ENCODE measurements at places on chromosomes 2 and 18. TPM values are rescaled to one million over a fixed set of nuclear protein-coding genes. Genes with fewer than 3 reads are reported as not detected.

- H3K27ac ChIP-seq = no peak overlapping the region
- no peaks in the 10 kb centered on the region for H3K4me1 ChIP-seq
- DNase-seq = peak; percentile 38
- peaks cover 8% of the 10 kb centered on the region for H3K27me3 ChIP-seq
- H3K36me3 ChIP-seq = no peaks in the 10 kb centered on the region
Observed at GRCh38 chr2:88874063-88874657, 182.7 kb downstream of the RPIA start.

The SH2D6 gene
- total RNA-seq = 1.4 TPM

DNA sequence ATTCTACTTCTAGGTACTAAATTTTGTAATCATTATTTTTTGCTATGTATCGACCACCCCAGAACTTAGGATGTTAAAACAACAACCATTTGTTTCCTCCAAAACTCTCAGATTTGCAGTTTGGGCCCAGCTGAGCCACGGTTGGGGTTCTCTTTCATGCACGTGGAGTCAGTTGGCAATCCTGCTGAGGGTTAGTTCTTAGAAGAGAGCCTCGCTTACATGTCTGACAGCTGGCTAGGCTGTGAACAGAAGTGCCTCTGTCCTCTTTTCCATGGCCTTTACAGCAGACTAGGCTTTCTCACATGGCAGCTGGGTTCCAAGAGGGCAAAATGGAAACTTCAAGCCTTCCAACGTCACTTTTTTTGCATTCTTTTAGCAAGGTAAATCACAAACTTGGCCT is 9.3 kb upstream of the RGPD4 start:
- no peak for DNase-seq
- H3K4me3 ChIP-seq = no peak overlapping the region
- H3K4me1 ChIP-seq = no peaks in the 10 kb centered on the region
- no peaks in the 10 kb centered on the region for H3K36me3 ChIP-seq
- H3K27me3 ChIP-seq = no peaks in the 10 kb centered on the region

GRCh38 chr2:152488075-152488474 is 153.1 kb downstream of the FMNL2 start:
- peaks cover 10% of the 10 kb centered on the region for H3K27me3 ChIP-seq
- no peak overlapping the region for H3K4me3 ChIP-seq
- DNase-seq = no peak
- no peaks in the 10 kb centered on the region for H3K36me3 ChIP-seq
- H3K4me1 ChIP-seq = no peaks in the 10 kb centered on the region
- H3K27ac ChIP-seq = no peak overlapping the region

DNA sequence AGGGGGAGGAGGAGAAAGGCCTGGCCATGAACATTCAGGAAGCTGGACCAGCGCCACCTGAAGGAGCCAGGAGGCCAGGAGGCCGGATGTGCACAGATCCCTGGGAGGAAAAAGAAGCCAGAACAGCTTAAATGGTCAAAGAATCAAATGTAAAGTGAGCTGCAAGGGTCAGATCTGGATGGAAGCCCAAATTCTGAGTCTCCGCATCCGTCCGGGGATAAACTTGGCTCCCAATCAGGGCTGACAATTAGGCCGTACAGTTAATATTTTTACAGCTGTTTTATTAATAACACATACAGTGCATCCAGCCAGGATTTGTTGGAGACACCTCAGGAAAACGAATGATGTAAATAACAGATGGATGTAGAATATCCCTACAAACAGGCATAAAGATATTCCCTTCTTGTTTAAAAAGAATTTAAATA is 495.1 kb upstream of the TCF4 start:
- DNase-seq = no peak
- H3K4me3 ChIP-seq = no peak overlapping the region
- no peaks in the 10 kb centered on the region for H3K27me3 ChIP-seq
- no peaks in the 10 kb centered on the region for H3K36me3 ChIP-seq

DNA sequence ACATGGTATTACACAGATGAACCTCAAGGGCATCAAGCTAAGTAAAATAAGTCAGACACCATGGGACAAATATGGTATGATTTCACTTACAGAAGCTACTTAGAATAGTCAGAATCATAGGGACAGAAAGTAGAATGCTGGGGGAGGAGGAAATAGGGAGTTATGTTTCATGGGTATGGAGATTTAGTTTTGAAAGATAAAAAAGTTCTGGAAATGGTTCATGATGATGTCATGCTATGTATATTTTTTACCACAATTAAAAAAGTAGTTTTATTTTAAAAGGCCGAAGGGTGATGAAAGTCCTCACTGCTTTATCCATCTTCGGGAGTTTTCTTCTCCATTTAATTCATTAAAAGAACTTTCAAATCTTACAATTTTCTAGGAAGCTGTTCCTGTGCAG is 181.9 kb downstream of the CALCRL start:
- no peaks in the 10 kb centered on the region for H3K36me3 ChIP-seq
- DNase-seq = no peak
- H3K27ac ChIP-seq = no peak overlapping the region
- no peaks in the 10 kb centered on the region for H3K4me1 ChIP-seq
- no peak overlapping the region for H3K4me3 ChIP-seq

The CPO gene
- not detected for total RNA-seq
